ENCODE measurements at places on chromosomes 5 and 9.

DNA sequence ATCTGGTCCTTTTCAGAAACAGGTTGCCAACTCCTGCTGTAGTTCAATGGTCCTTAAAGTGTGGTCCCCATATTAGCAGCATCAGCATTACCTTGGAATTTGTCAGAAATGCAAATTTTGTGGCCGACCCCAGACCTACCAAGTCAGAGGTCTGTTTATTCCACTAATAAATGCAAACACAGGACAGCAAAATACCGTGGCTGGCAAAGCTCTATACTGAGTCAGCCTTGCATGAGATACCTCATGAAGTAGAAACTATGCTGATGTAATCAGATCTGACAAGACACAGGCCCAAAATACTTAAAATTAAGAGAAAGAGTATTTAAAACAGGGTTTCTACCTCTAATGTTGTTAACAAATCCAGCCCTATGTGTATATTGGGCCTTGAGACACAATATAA lies 3.0 kb downstream of the GOLM1 start:
- DNase-seq: no peak

- DNase-seq: no peak
Measured at GRCh38 chr5:58263296-58263695, 196.6 kb downstream of the PLK2 start.

- no peak for DNase-seq
Measured at GRCh38 chr9:124322618-124323432, 65.1 kb downstream of the NEK6 start.

DNA sequence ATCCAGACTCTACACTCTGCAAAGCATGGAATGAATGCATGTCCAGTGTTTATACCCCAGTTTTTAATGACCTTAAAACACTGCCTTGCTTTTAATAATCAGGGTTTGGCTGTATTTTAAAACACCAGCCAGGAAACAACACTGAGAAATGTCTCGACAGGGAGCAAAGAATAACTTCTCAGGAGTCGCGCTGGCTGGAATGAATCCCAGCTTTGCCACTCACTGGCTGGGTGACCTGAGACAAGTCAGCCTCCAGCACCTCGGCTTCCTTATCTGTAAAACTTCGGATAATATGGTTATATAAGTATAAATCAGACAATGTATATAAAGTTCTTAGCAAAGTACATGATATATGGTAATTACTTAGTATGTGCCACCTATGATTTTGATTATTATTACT lies 505.0 kb downstream of the SPOCK1 start:
- no peak for DNase-seq

GRCh38 chr5:77893225-77893860 lies 117.2 kb upstream of the TBCA start:
- peak; percentile 78 for DNase-seq

GRCh38 chr5:149656576-149657182 lies 73.4 kb upstream of the PPARGC1B start:
- no peak for DNase-seq

- DNase-seq: no peak
Measured at GRCh38 chr9:18294229-18294628, 179.7 kb upstream of the ADAMTSL1 start.

- no peak for DNase-seq
Measured at GRCh38 chr9:135326633-135327152, 152.9 kb upstream of the PPP1R26 start.

DNA sequence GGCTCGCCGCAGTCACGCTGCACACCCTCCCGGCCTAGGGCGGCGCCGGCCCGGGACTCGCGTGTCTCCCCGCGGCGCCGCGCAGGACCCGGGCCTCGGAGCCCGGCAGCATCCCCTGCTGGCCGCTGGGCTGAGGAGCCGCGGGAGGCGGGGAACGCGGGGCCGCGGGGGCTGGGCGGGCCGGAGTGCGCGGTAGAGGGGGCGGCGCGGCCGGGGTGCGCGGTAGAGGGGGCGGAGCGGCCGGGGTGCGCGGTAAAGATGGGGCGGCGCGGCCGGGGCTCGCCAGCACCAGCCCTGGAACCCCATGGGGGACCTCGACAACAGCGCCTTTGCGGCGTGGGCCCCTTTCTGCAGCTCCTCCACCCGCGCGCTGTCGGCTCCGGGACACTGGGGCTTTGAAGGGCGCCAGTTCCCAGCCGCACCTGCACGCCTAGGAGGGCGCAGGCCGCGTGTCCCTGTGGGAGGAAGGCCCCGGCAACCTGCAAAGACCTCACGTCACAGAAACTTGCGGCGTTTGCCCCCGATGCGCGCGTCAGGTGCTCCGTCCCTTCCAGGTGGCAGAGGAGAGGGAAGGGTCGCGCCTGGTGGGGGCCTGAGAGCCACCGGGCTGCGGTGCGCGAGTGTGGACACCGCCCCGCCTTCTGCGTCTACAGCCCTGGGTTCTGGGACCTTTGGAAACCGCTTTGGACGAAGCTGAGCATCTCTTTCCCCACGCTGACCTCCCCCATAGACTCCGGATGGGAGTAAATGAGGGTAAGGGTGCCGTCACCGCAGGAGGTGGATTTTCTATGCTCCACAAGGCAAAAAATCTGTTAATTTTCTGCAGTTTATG lies 49.6 kb downstream of the NSUN2 start:
- no peak for DNase-seq

GRCh38 chr9:120913647-120914264 lies 12.8 kb downstream of the TRAF1 start:
- no peak for DNase-seq

DNA sequence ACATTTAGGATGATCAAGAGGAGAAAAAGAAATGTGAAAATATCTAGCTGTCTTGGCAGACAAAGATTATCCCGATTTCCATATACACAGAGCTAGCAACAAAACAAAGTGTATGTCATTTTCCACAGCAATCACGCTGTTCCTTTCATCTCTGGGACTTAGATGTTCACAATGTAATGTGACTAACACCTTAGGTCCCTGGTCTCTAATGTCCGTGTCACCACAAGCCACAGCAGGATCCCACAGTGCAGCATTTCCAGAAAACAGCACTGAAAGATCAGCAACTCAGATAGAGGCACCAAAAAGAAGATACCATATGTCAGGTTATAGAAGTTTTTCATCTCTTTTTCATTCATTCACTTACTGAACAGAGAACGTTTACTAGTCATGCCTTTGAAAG lies 118.0 kb upstream of the TNPO1 start:
- DNase-seq: no peak

- no peak for DNase-seq
Measured at GRCh38 chr5:57325678-57326397, 152.0 kb downstream of the GPBP1 start.

DNA sequence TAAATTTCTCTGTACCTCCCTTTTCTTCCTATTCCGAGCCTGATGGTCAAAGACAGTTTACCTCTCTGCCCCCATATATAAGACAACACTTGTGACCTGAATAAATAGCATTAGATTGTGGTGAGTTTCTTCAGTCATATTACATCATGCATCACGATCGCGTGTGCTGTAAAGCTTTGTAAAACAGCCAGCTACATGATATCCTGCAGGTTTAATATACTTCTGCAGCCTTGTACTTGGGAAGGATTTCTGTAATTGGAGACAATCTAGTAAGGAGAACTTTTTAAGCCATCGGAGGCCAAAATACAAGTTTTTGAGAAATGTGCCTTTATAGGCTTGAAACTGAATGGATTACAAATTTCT lies 711.8 kb upstream of the WWC1 start:
- DNase-seq: no peak

GRCh38 chr9:112502175-112502946 lies 15.7 kb downstream of the KIAA1958 start:
- DNase-seq: no peak

DNA sequence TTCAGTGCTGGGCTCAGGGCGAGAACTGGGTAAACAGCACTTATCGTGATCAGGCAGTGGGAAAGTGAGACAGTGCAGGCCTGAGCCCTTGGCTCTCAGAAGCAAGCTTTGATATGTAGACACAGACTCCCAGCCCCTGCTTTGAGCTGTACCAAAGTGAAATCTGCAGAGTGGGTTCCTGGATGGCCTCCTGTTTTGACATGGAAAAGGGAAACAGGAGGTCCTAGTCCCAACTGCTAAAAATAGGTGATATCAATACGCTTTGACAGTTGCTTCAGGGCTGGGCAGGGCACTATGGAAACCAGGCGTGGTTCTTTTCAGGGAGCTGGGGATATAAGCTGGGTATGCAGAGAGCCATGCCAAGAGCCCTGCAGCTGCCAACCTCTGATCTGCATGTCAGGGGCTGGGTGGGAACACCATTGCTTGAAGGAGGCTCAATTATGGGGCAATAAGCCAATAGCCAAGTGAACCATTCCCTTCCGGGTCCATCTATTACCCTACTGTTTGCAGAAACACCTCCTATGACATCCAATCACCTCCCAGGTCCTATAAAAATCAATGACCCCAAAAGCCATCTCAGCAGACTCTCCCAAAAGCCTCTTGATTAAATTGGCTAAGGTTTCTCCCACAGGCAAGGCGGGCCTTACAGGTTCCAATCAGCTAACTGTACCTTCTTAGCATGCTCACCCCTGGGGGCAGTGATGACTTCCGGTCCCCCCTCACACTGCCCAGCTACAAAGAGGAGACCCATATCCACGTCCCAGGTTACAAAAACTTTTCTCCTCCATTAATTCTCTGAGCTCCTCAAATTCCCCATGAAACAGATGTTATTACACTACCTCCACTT lies 45.8 kb downstream of the EPB41L4B start:
- no peak for DNase-seq

GRCh38 chr5:80122579-80122978 lies 87.4 kb downstream of the THBS4 start:
- no peak for DNase-seq

DNA sequence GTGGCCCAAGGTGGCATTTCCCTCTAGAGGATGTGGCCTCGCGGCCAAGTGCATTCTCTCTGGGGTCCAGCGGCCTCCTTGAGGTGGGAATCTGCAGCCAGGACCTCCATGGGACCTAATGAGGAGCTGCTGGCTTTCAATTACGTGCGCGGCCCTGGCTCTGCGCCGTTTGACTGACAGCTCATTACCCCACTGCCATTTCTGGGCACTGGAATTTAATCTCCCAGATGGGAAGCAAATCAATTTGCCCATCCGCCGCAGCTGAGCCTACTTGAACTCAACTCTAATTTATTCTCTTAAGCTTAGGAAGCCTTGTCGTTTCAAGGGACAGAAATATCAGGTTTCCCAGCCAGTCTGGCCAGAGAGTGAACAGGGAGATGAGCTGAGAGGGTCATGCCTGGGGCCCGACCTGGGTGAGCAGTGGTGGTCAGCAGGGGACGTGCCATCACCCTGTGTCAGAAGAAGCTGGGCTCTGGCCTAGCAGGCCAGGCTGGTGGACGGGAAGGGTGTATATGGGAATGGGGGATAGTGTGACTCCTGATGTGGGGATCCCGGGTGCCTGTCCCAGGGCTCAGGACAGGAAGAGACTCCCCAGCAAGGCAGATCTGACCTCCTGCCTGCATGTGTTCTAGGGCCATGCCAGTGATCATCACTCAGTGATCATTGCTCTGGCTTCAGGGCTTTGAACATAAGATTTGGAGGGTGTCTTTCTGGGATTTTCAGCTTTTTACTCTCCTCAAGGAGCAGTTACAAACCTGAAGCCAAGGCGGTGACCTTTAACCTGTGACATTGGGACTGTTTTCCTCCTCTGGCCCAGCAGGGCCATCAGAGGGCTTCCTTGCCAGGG lies 69.7 kb downstream of the MACROH2A1 start:
- no peak for DNase-seq

DNA sequence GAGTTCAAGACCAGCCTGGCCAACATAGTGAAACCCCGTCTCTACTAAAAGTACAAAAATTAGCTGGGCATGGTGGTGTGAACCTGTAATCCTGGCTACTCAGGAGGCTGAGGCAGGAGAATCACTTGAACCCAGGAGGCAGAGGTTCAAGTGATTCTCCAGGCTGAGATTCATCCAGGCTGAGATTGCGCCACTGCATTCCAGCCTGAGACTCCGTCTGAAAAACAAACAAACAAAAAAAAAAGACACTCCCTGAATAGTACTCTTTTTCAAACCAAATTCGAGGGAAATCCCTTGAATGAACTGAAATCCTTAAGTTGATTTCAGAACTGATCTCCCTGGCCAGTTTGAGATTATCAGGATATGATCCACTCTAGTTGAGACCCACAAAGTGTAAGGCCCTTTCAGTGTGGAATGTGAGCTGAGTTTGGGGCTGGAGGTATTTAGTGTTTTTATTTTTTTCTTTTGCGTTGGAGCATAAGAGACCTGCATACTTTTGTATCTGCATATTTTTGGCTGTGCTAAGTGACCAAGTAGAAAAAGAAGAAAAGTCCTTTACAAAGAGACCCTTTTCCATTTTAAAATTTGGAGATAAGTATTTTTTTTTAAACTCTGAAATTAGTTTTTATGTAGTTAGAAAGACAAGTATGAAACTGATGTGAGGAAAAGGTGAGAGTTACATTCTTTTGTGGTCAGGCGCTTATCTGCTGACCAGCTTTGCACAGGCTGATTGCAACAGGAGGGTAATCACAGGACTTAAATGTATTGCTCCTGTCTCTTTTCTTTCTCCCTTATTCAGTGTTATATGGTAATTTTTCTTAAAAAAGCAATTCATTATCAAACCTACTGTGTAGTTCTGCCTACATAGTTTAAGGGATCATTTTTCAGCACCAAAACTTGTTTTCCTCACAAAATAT lies 42.9 kb downstream of the TMEFF1 start:
- no peak for DNase-seq

DNA sequence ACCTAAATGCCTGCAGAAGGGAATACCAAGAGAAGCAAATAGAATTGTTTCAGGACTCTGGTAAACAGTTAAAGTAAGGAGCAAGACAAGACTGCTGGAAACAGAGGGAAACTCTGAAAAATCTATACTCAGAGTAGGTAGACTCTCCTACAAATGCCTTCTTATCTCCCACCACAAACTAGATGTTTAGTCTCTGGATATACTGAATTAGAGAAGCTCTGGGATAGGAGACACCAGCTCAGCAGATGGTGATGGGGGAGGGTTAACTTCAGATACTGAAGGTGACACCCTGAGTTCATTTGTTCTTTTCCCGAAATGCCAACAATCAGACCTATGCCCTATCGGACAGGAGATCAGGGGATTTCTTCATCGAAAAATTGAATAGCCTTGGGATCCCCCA lies 54.1 kb upstream of the CHD1 start:
- DNase-seq: no peak

- DNase-seq: no peak
Measured at GRCh38 chr5:134019636-134020035, 14.9 kb upstream of the VDAC1 start.

GRCh38 chr5:132673939-132674630 lies at the start of gene IL4:
Gene IL4 (plus strand): TSS chr5:132673989. CDS start chr5:132674051, 62 bp downstream.
- DNase-seq: no peak

- DNase-seq: no peak
Measured at GRCh38 chr5:63022403-63022802, 443.8 kb downstream of the LRRC70 start.

GRCh38 chr9:137521405-137521985 lies 28.7 kb downstream of the PNPLA7 start:
- no peak for DNase-seq

GRCh38 chr5:83059341-83059740 lies 17.9 kb downstream of the TMEM167A start:
- no peak for DNase-seq

Measured in T1000 (cell line).